G401 (cell line): ENCODE measurements at places on chromosomes 1 and 21. TPM values are rescaled to one million over a fixed set of nuclear protein-coding genes. Genes with fewer than 3 reads are reported as not detected.
A peak's percentile ranks its signal among the peaks of the same experiment; 100 is the strongest.

- DNase-seq, result no peak
Measured at GRCh38 chr1:101522486-101522885, 285.7 kb downstream of the S1PR1 start.

Gene FCER1A
- not detected in 2 replicates for total RNA-seq

- DNase-seq, result no peak
Measured at GRCh38 chr1:224377676-224378006, 21.0 kb downstream of the CNIH4 start.

- DNase-seq, result no peak
Measured at GRCh38 chr21:39392981-39393380, 44.1 kb upstream of the HMGN1 start.

Gene PNRC2
- total RNA-seq, result 115 and 174 TPM in 2 replicates

Gene HSD11B1
- not detected in 2 replicates for total RNA-seq

DNA sequence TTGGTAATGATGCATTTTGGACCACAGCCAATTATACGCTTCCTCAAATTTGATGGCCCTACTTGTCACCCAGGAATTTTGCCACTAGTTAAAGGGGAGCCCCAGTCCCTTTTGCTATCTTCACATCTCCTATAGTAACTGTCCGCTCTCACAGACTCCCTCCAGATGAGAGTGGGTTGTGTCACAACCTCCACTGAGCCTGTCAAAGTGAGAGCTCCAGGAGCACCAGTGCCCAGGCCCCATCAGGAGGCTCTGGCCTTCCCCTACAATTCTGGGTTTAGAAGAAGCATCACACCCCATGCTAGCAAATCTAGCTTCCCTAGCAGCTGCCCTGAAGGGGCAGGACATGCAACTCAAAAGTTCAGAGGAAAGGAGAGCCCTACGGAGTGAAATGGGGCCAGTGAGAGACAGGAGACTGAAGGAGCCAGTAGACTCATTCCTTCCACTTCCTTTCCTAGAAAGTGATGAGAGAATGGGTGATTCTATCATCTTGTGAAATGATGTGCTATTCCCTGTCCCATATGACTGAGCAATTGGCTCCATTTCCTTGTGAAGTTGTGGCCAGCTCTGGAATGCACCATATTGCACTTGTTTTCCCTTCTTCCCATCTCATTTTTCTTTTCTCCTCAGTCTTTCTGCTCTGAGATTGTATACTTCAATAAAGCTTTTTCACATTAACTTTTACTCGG is 541.3 kb downstream of the DPYD start:
- DNase-seq, result no peak

Gene PIP5K1A
- 39.1 and 60.1 TPM in 2 replicates for total RNA-seq

DNA sequence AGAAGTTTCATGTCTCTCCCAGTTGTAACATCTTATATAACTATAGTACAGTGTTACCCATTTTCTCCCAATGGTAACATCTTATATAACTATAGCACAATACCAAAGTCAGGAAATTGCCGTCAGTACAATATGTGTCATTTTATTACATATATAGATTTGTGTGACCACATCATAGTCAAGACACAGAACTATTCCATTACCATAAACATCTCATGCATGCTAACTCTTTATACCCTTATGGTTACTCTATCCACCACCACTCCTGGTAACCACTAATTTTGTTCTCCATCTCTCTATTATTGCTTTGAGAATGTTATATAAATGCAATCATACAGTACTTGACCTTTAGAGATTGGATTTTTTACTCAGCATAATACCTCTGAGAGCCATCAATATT is 120.7 kb downstream of the BACH1 start:
- DNase-seq, result no peak

GRCh38 chr1:153626904-153627714 is at the start of gene S100A13:
Gene S100A13, minus strand, starts transcription at chr1:153627505. Its CDS starts 1,033 bp downstream, at chr1:153626472.
- DNase-seq, result peak; percentile 79

- DNase-seq, result peak; percentile 57
Measured at GRCh38 chr1:165424454-165425216, 20.3 kb downstream of the RXRG start.

GRCh38 chr1:219959540-219960203 is 31.3 kb upstream of the SLC30A10 start:
- DNase-seq, result no peak

DNA sequence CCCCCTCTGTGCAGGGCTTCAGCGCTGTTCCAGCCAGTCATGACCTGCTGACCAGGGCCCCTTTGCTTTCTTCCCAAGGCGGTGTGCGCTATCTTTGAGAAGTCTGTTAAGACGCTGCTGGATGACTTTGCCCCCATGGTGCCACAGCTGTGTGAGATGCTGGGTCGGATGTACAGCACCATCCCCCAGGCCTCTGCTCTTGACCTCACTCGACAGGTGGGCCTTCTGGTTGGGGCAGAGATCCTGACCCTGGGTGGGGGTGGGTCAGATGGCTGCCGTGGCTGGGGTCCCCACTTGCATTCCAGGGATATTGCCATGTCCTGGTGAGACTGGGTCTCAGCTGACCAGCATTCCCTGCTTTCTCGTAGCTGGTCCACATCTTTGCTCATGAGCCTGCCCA is 9.0 kb upstream of the DPH2 start:
- DNase-seq, result no peak

GRCh38 chr1:231214918-231215680 is 25.9 kb upstream of the GNPAT start:
- peak; percentile 39 for DNase-seq

DNA sequence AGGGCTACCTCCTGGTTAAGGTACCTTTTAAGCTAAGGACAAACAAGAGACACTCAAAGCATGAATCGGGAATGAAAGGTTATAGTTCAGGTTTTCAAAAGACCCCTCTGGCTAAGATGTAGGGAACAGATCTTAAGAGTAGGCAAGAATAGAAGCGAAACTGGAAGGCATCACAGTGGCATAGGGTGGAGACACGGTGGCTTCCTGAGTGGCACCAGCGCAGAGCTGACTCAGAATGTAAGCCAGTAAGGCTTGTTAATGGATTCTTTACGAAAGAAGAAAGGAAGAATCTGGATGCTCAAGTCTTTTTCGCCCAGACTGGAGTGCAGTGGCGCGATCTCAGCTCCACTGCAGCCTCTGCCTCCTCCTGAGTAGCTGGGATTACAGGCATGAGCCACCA is 21.2 kb downstream of the PADI6 start:
- no peak for DNase-seq

GRCh38 chr1:233446935-233447334 is 119.4 kb downstream of the MAP3K21 start:
- no peak for DNase-seq

Gene MYOCOS
- not detected in 2 replicates for total RNA-seq

GRCh38 chr1:228860911-228861831 is 125.9 kb downstream of the RHOU start:
- no peak for DNase-seq

DNA sequence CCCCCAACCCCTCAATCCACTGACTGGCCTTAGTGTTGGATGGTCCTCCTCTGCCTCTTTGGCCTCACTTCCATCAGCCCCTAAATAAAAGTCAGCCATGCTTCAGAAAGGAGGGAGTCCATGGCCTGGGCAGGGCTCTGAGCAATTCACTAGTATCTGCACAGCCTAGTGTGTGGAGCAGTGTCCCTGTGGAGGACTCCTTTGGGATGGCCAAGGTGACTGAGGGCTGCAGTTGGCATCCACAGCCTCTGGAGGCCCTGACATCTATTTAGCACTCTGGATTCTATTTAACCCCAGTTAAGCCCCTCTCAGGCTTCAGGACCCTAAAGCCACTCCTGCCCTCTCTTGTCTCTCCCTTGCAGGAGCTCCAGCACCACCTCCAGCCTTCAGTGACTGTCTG is 3.6 kb downstream of the THEM5 start:
- no peak for DNase-seq

Gene FCGR3A
- not detected in 2 replicates for total RNA-seq

- peak; percentile 59 for DNase-seq
Measured at GRCh38 chr1:3068564-3069431, at the start of gene PRDM16. Gene PRDM16, plus strand, starts transcription at chr1:3069203. Its CDS starts 57 bp downstream, at chr1:3069260.

Gene ZMYND12
- total RNA-seq, result 1.0 TPM in 1 of 2 replicates, not detected in the other

Gene CLDN8
- total RNA-seq, result not detected in 2 replicates

Gene AIRE
- total RNA-seq, result 0.86 and 1.7 TPM in 2 replicates

- DNase-seq, result no peak
Measured at GRCh38 chr1:42531043-42531442, 68.0 kb downstream of the CCDC30 start.

Gene RGS18
- total RNA-seq, result not detected in 2 replicates

DNA sequence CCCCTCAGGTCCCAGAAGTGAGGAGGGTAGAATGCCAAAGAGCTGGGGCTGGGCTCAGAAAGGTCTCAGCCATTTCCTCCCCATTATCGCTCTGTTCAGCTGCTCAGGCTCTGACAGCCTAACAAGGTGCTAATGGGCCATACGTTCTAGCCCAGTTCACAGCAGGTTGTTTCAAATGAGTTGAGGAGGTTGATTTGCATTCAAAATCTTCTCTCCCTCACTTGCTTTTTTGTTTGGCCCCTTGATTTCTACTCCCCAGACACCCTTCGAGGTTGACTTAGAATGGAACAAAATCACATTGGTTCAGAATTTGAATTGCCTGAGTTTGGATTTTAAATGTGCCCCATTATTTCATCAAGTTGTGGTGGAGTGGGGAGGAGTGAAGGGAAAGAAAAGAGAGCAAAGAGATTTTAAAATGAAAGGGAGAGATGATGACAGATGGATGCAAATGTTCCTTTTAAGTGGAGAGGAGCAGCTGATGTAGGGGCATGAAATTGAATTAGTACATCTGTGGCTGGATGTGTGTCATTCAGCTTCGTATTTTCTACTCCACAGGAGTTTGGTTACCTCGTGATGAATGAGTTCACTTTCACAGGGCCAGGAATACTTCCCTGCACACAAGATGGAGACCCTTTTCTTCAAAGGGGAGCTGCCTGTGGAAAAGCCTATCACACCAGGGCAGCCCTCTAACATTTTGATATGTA is 425.8 kb upstream of the CAMK1G start:
- no peak for DNase-seq

Gene SPRR2E
- total RNA-seq, result not detected in 2 replicates

Gene NUP133
- 40.2 and 51.4 TPM in 2 replicates for total RNA-seq

GRCh38 chr1:14956579-14957195 is 196.9 kb upstream of the TMEM51 start:
- no peak for DNase-seq

GRCh38 chr21:38916214-38916964 is 110.7 kb downstream of the ETS2 start:
- no peak for DNase-seq

- DNase-seq, result no peak
Measured at GRCh38 chr1:212609701-212610574, 1.4 kb downstream of the ATF3 start.

Gene TLR5
- 1.2 TPM in 1 of 2 replicates, not detected in the other for total RNA-seq

Gene UBE2U
- total RNA-seq, result not detected in 2 replicates
